Mammary microvascular endothelial cell (primary cell): ENCODE measurements at places on chromosomes 6 and 20. TPM values are rescaled to one million over a fixed set of nuclear protein-coding genes. Genes with fewer than 3 reads are reported as not detected.

DDX43 gene
- total RNA-seq: 0.53 and 1.5 TPM in 2 replicates

ZNF334 gene
- 0.27 and 0.54 TPM in 2 replicates for total RNA-seq

TFAP2B gene
- total RNA-seq: under 0.01 TPM in 1 of 2 replicates, not detected in the other

COL10A1 gene
- not detected in 2 replicates for total RNA-seq

TMEM217 gene
- total RNA-seq: 7.8 and 10.1 TPM in 2 replicates

GPX5 gene
- total RNA-seq: not detected in 2 replicates

TREM2 gene
- total RNA-seq: not detected in 2 replicates

NCOA5 gene
- total RNA-seq: 22.9 and 25.3 TPM in 2 replicates

FLOT1 gene
- total RNA-seq: 138 and 156 TPM in 2 replicates

TP53INP2 gene
- 9.3 and 9.5 TPM in 2 replicates for total RNA-seq

FOXS1 gene
- total RNA-seq: not detected in 2 replicates

PET117 gene
- 7.2 and 11.3 TPM in 2 replicates for total RNA-seq

SLC22A3 gene
- total RNA-seq: not detected in 2 replicates

TRIM10 gene
- total RNA-seq: not detected in 2 replicates

PLN gene
- total RNA-seq: not detected in 2 replicates

HLA-DQA1 gene
- total RNA-seq: not detected in 2 replicates

CDH26 gene
- under 0.01 TPM in 1 of 2 replicates, not detected in the other for total RNA-seq

EHMT2 gene
- total RNA-seq: 35.4 and 39.2 TPM in 2 replicates

TNXB gene
- 2.5 and 3.3 TPM in 2 replicates for total RNA-seq
